ENCODE measurements at places on chromosomes 3 and 15.

DNA sequence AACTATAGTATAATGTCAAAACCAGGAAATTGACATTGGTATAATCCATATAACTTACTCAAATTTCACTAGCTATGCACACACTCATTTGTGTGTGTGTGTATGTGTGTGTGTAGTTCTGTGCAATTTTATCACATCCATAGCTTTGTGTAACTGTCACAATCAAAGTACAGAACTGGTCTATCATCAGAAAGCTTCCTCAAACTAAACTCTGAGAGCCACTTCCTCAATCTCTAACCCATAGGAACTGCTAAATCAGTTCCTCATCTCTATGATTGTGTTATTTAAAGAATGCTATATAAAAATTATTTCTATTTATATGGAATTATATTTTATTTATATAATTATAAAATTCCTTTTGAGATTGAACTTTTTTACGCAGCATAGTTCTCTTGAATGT is 18.1 kb downstream of the LNP1 start:
- no peak for DNase-seq

GRCh38 chr3:10757821-10758130 is 58.3 kb upstream of the SLC6A11 start:
- no peak for DNase-seq

DNA sequence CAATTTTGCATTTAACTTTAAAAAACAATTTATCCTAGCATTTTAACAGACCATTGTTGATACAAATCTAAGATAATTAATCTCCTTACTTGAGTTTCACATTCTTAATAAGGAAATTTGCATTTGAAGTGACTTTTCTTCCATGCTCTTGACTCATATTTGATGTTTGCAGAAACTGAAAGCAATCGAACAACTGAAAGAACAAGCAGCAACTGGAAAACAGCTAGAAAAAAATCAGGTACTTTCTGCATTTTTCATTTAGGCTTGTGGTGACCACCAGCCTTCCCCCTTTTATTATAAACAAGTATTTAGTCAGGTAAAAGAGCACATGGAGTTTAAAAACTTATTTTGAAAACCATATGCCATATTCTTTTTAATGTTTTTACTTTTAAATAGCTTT is 20.1 kb upstream of the SELENOT start:
- no peak for DNase-seq

DNA sequence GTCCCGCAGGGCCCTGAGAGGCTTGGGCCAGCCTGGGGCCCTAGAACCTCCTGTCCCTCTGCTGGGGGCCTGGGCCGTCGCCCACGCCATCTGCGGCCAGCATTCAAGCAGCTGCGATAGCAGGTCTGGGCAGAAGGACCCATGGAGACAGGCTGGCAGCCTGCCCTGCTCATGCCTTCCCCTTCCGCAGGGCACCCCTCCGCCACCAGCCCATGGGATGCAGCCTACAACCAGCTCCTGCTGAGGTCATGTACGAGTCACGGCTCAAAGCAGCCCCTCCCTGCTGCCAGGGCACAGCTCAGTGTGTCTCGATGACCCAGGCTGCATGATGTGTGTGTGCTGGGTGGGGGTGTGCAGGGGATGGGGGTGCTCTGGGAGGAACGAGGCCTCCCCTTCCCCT is 27.8 kb downstream of the DUSP7 start:
- DNase-seq = no peak

- DNase-seq = no peak
Observed at GRCh38 chr3:191369616-191370010, 39.3 kb upstream of the UTS2B start.

GRCh38 chr3:130488288-130488687 is 28.7 kb upstream of the COL6A6 start:
- DNase-seq = no peak

- no peak for DNase-seq
Observed at GRCh38 chr3:194285850-194286197, 65.3 kb downstream of the CPN2 start.

DNA sequence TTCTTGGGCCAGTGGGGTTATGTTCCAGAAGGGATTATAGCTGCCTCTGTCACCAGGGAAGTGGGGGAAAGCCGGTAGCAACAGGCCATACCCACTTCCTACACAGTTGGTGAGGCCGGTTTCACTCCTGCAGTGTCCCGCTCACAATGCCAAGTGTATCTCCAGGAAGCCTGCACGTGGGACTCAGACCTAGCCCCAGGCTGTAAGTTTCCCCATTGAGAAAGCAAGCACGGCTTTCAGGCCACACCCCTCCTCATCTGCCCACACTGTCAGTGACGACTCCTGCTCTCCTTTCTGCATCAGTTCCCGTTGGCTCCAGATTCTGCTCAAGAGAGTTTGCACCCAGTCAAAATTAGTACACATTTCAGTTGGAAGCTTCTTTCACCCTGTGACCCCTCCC is 51.6 kb upstream of the CPOX start:
- DNase-seq = no peak

GRCh38 chr15:85494048-85494777 is 113.8 kb downstream of the AKAP13 start:
- DNase-seq = peak; percentile 78

GRCh38 chr3:171339598-171339997 is 120.6 kb downstream of the TNIK start:
- DNase-seq = no peak

DNA sequence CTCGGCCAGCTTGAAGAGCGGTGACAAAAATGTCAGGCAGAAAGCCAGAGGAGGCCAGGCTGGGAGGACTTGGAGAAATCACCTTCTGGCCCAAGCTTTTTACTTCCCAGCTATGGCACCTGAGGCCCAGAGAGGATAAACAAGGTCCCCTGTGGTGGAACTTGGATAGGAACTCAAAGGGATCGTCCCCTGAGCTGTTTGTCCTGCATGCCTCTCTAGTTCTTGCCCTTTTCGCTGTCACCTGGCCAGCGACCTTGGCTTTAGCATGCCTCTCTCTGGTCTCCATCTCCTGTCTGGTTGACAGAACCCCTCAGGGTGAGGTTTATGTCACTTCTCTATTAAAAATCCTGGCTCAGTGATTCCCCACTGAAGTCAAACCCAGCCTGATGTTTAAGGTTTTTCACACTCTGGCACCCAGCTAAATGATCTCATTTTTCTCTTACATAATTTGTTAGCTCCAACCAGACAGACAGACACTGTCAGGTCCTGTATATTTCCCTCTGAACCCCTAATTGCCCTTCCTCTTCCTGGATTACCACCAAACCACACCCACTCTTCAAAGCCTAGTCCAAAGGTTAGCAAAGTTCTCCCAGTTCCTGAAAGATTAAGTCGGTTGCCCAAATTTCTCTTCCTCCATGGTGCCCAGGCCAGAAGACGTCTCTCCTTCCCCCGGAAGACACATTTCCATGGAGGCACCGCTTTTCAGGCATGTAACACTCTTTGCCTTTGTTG is 169.1 kb downstream of the FAM43A start:
- no peak for DNase-seq

- DNase-seq = no peak
Observed at GRCh38 chr3:41716471-41716870, 245.4 kb downstream of the ULK4 start.

DNA sequence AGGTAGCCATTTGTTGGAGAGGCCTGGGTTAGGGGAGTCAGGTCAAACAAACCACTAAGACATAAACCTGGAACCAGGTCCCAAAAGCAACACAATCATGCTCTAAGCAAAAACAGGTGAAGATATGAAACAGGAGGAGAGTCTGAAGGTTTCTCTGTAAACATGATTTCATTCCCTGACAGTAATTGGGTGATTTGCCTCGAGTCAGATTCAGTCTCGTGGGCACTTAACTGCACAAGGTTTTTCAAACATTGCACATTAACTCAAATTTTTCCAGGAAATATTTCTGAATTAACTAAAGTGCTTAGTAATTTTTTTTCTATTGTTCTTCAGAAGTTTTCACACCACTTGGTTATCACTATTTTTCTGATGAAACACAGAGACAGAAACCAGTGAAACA is 27.8 kb downstream of the RORA start:
- no peak for DNase-seq

Data from glomerular endothelial cell (primary cell).